DND-41 (cell line): ENCODE measurements at places on chromosomes 7 and 10.

DNA sequence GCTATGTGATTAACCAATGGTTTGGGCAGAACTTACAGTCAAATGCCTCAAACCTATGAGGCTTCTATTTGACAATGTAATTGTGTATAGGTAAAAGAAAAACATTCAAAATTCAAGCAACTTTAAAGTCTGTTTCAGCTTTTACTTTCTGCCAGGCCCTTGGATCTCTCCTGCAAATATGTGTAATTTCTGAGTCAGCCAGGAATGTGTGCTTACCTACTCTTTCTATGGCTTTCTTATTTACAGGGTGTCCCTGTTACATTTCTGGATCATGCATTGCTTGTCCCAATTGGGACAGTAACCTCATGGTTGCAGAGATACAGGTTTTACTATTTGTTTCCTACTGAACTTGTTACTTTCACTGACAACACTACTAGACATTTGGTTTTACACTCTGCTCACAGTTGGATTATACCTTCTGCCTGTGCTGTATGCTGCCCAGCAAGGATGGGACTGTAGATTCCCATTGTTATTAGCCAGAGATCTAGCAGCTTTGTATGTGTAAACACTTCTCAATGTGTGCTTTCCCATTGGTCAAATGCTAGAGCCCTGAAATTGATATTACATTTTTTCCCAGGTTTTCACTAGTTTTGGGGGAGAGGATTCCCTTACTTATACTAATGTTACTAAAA lies 355.3 kb downstream of the ARL4A start:
- DNase-seq, result no peak
- no peak overlapping the region for H3K4me3 ChIP-seq
- H3K27me3 ChIP-seq, result no peaks in the 10 kb centered on the region

GRCh38 chr7:98565103-98565502 lies 52.0 kb upstream of the NPTX2 start:
- H3K36me3 ChIP-seq, result no peaks in the 10 kb centered on the region
- H3K27ac ChIP-seq, result no peak overlapping the region
- DNase-seq, result no peak
- H3K4me1 ChIP-seq, result no peaks in the 10 kb centered on the region
- H3K4me3 ChIP-seq, result no peak overlapping the region

- DNase-seq, result no peak
- peaks cover 13% of the 10 kb centered on the region; the same call in 1 of the 2 replicates for H3K4me1 ChIP-seq
- no peaks in the 10 kb centered on the region for H3K27me3 ChIP-seq
- no peak overlapping the region for H3K4me3 ChIP-seq
- no peak overlapping the region for H3K27ac ChIP-seq
Observed at GRCh38 chr7:17774716-17775288, 165.5 kb downstream of the SNX13 start.

DNA sequence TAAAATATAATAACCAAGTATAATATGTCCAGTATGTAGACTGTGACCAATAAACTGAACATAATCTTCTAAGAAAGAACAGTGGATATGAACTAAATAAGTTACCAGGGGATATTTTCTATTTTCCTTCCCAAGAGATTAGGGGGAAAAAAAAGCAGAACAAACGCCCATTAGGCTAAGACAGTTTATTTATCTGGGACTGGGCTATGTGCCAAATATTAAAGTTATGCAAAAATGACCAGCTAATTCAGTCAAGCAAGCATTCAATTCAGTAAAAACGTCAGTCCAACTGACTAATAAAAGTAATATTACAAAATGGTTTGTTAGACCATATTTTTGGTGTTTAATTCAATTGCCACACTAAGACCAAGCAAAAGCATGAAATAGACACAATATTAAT lies 122.2 kb downstream of the TSPAN12 start:
- no peaks in the 10 kb centered on the region for H3K4me1 ChIP-seq
- peaks cover 6% of the 10 kb centered on the region for H3K27me3 ChIP-seq

DNA sequence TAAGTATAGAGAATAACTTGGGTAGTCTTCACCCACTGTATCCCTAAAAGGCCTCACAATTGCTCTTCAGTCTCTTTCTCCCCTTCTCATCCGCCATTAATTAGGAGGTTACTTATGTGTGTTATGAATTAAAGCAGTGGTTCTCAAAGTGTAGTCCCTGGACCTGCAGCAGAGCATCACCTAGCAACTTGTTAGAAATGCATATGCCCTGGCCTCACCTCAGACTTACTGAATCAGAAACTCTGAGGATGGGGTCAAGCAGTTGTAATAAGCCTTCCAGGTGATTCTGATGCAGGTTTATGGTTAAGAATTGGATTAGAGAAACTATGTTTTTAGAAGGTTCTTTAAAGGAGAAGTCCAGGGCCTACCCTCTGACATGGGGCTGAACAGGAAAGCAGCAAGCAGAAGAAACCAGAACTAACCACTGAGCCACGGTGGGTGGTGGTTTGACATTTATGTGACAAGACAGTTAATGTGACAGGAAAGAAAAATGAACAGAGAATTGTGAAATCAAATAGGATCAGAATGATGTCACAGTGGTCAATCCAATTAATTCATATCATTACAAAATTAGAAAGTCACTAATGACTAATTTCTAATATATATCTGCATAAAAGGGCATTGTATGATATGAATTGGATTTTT lies 37.6 kb downstream of the ENTPD1 start:
- no peak overlapping the region for H3K27ac ChIP-seq
- H3K4me1 ChIP-seq, result no peaks in the 10 kb centered on the region
- no peak overlapping the region for H3K4me3 ChIP-seq
- H3K36me3 ChIP-seq, result no peaks in the 10 kb centered on the region
- DNase-seq, result no peak
- peaks cover 8% of the 10 kb centered on the region for H3K27me3 ChIP-seq

DNA sequence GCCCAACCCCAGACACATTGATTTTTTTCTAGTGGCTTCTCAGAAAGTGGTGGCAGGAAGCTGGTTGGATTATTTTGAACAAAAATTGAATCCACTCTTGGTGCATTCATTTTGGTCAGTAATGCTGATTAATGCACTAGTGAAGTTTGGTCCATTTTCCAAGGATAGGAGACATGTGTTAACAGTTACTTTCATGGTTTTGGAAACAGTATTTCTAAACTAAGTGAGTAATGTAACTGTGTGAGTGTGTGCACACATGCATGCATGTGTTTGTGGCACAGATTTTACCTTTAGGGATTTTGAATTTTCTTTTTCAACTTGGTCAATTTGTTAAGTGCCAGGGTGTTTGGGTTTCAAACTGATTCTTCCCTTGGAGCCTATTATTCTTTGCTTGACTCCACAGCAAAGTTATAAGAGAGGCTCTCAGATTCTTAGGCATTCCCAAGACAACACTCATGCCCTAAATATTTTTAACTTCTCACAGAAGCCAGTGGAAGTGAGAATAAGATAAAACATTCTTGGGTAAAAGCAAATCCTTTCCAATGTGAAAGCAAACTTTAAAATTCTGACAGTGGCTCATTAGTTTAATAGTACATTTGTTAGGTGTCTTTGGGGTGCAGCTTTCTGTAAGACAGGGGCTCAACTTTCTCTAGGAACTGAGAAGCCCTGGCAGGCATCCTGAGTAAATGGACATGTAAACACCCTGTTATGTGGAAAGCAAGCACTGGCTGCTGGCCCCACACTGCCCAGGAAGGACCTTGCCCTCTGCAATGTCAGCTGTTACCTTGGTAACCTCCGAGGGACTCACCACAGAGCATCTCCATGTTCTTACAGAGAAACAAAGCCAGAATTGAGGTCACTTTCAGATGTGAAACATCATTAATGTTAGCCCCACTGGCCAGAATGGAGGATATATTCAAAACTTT lies 68.4 kb downstream of the ASAH2B start:
- H3K36me3 ChIP-seq, result no peaks in the 10 kb centered on the region
- H3K4me1 ChIP-seq, result no peaks in the 10 kb centered on the region
- no peak overlapping the region for H3K4me3 ChIP-seq

GRCh38 chr7:2251841-2252771 lies 10.1 kb downstream of the NUDT1 start:
- no peak overlapping the region for H3K4me3 ChIP-seq
- H3K36me3 ChIP-seq, result peaks cover 76% of the 10 kb centered on the region
- peak; percentile 30 for DNase-seq
- no peak overlapping the region for H3K27ac ChIP-seq

- no peaks in the 10 kb centered on the region for H3K36me3 ChIP-seq
Observed at GRCh38 chr10:61987951-61988379, 86.5 kb downstream of the ARID5B start.

DNA sequence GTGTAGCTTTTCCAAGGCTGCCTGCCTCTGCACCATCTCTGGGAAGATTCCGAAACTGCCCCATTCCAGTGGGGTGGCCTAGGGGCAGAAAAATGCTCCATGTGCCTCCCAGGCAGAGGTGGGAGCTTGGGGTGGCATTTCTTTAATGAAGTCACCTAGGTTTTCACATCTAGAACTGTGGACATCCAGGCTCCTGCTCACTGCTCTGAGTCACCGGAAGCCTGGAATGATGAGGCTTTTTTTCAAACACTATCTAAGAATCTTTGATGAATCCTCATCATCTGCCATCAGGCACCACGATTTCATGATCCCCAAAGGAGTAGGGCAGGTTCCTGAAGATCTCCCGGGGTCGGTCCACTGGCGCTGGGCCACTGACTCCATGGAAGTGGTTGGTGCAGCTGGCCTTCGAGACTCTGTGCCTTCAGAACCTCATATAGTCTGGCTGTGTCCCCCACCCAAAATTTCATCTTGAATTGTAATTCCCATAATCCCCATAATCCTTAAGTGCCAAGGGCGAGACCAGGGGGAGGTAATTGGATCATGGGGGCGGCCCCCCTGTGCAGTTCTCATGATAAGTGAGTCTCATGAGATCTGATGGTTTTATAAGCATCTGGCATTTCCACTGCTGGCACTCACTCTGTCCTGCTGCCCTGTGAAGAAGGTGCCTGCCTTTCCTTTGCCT lies 37.1 kb downstream of the MTURN start:
- no peaks in the 10 kb centered on the region for H3K36me3 ChIP-seq
- no peak overlapping the region for H3K4me3 ChIP-seq
- DNase-seq, result no peak
- no peak overlapping the region for H3K27ac ChIP-seq

- DNase-seq, result no peak
- H3K27me3 ChIP-seq, result no peaks in the 10 kb centered on the region
- peaks cover 39% of the 10 kb centered on the region for H3K4me1 ChIP-seq
- H3K4me3 ChIP-seq, result no peak overlapping the region
Observed at GRCh38 chr7:129222064-129222463, 2.8 kb upstream of the AHCYL2 start.

- no peaks in the 10 kb centered on the region for H3K4me1 ChIP-seq
- H3K4me3 ChIP-seq, result no peak overlapping the region
- DNase-seq, result no peak
- H3K36me3 ChIP-seq, result no peaks in the 10 kb centered on the region
- peaks cover 3% of the 10 kb centered on the region for H3K27me3 ChIP-seq
- H3K27ac ChIP-seq, result no peak overlapping the region
Observed at GRCh38 chr7:100759357-100760171, 26.2 kb downstream of the ZAN start.

GRCh38 chr7:15795393-15795792 lies 108.9 kb upstream of the MEOX2 start:
- no peak for DNase-seq
- no peak overlapping the region for H3K27ac ChIP-seq
- H3K27me3 ChIP-seq, result no peaks in the 10 kb centered on the region
- H3K4me1 ChIP-seq, result no peaks in the 10 kb centered on the region
- no peaks in the 10 kb centered on the region for H3K36me3 ChIP-seq

GRCh38 chr7:108860615-108861014 lies 290.9 kb downstream of the DNAJB9 start:
- H3K27me3 ChIP-seq, result no peaks in the 10 kb centered on the region
- no peak for DNase-seq
- H3K4me1 ChIP-seq, result peaks cover 5% of the 10 kb centered on the region; the same call in 1 of the 2 replicates
- no peak overlapping the region for H3K4me3 ChIP-seq

DNA sequence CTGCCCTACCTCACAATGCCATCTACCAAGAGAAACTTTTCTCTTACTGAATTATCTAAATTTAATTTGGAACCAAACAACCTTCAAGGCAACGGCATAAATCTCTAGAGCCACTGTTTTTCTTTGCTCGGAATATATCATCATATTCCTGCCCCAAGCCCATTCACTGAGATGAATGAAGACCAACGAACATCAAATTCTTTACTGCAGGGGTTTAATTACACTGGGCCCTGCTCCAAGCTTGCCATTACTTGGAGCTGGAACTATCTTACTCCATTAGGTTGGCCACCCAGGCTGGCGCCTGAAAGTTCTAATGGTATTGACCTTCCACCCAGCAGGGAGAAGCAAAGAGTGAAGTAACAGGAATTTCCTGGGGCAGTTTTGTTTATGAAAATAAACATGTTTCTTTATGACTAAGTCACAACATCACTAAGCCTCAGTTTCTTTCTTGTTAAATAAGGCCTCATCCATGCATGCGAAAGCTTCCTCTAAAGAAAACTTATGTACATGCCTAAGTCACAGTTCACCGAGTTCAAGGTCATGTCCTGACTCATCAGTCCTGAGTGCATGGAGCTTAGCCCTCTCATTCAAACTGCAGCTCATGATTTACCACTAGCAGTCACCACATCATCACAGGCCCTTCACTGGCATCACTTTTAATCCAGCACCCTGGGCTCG lies 42.1 kb upstream of the ANAPC16 start:
- no peak overlapping the region for H3K4me3 ChIP-seq
- no peak overlapping the region for H3K27ac ChIP-seq
- DNase-seq, result no peak
- H3K27me3 ChIP-seq, result no peaks in the 10 kb centered on the region

DNA sequence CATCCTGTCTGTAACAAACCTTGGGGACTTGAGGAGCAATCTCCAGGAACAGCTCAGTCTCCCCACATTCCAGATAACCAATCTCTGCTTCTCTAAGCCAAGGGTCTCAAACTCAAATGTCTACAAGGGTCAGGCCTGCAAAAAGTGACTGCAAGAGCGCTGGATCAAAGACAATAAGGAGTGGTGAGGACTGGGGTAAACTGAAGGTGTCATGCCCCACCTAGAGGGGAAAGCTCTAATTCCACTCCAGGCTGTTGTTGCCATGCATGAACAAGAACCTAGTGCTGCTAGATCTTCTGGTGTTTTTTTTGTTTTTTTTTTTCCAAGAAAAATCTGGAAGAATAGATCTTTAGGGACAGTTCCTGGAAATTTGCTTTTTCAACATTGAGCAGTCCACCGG lies 117.9 kb upstream of the MACROH2A2 start:
- no peak overlapping the region for H3K27ac ChIP-seq
- H3K4me3 ChIP-seq, result no peak overlapping the region
- DNase-seq, result no peak
- H3K36me3 ChIP-seq, result no peaks in the 10 kb centered on the region
- peaks cover 4% of the 10 kb centered on the region for H3K27me3 ChIP-seq

GRCh38 chr7:114487174-114487573 lies 72.6 kb downstream of the FOXP2 start:
- no peak overlapping the region for H3K4me3 ChIP-seq
- DNase-seq, result no peak
- no peaks in the 10 kb centered on the region for H3K27me3 ChIP-seq
